ENCODE measurements at places on chromosomes 12 and 14.

DNA sequence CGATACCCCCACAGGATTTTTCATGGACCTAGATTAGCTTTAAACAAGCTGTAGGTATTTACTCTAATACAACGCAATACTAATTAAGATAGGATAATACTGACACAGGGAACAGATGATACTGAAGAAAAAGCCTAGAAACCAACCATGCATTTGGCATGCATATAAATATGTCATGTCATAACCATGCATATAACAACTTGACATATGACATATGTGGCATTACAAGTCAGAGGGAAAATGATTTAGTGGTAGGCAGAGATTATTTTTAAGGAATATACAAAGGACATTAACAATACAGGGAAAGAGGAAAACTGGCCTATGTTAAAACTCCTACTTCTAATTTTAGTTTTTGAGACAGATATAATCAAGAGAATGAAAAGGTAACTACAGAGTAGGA is 27.9 kb downstream of the CAPS2 start:
- DNase-seq = no peak

DNA sequence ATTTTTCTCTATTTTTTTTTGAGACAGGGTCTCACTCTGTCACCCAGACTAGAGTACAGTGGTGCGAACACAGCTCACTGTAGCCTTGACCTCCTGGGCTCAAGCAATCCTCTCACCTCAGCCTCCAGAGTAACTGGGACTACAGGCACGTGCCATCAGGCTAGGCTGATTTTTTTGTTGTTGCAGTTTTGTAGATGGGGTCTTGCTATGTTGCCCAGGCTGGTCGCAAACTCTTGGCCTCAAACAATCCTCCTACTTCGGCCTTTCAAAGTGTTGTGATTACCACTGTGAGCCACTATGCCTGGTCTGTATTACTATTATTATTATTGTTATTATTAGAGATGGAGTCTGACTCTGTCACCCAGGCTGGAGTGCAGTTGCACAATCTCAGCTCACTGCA is 23.3 kb downstream of the GIT2 start:
- no peak for DNase-seq

- no peak for DNase-seq
These were observed 4.0 kb downstream of the LTB4R start for GRCh38 chr14:24315243-24315806.

GRCh38 chr14:52400846-52401245 is 86.7 kb downstream of the PTGER2 start:
- no peak for DNase-seq

- DNase-seq = no peak
These were observed 43.3 kb upstream of the MED13L start for GRCh38 chr12:116320791-116321217.

GRCh38 chr14:105412771-105413543 is 6.7 kb upstream of the MTA1 start:
- no peak for DNase-seq
